ENCODE measurements at places on chromosomes 16 and 17.

DNA sequence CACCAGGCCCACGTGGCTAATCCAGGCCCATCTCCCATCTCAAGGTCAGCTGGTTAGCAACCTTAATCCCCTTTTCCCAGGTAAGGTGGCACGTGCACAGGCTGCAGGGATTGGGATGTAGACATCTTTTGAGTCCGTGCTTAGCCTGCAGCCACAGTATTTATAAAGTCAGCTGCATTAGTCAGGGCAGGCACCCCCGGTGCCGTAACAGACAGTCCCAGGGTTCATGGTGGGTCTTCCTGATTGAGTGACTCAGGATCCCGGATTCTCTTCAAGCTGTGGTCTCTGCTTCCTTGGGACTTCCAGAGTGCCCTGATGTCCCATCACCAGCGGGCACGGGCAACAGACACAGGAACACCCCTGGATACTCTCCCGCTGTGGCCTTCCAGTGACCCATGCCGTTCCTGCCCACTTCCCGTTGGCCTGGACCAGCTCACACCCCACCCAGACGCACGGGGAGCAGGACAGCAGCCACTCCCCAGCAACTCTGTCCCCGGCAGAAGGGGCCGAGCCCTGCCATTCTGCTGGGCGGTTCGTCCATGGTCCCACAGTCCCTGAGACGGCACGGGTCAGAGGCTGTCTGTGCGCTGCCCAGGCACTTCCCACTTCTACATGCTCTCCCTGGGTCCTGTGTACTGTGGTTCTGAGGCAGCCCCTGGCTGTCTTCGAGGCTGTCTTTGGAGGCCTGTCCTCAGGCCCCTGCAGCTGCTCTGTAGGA lies 248.6 kb upstream of the GSE1 start:
- no peak for DNase-seq

DNA sequence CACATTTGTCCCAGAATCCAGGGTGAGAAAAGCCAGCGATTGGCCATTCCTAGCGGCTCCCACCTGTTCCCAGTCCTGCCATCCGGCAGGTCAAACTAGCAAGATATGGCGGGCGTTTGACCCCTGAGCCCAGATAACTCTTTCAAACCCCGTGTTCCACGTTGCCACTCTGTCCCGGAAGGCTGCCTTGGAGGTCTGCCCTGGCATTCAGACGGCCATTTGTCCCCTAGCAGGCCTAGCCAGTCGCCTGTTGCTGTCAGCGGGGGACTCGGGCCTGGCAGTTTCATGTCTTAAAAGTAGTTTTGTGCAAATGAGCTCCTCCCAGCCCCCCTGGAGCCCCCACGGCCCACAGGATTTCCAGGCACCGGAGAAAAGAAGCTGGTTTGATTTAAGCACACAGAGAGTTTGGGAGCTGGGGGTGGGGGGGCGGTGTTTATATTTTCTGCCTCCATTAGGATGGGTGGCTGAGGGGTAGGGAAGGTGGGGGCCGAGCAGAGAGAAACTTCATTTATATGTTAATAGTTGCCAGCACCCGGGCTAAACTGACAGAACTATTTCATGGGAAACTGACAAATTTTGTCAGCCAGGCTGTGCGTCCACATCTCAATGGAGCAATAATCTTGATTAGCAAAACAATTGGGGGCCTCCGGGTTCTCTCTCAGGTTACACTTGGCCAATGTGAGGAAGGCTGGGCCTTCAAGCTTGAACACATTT lies 240.9 kb upstream of the SALL1 start:
- no peak for DNase-seq

GRCh38 chr16:66858740-66859396 lies 14.7 kb downstream of the CA7 start:
- DNase-seq = no peak

GRCh38 chr17:40443196-40443987 lies at the start of gene IGFBP4:
Gene IGFBP4, plus strand, starts transcription at chr17:40443450. Its CDS starts 286 bp downstream, at chr17:40443736.
- peak; percentile 64 for DNase-seq

- DNase-seq = no peak
Measured at GRCh38 chr16:70749681-70750601, 51.0 kb downstream of the VAC14 start.

DNA sequence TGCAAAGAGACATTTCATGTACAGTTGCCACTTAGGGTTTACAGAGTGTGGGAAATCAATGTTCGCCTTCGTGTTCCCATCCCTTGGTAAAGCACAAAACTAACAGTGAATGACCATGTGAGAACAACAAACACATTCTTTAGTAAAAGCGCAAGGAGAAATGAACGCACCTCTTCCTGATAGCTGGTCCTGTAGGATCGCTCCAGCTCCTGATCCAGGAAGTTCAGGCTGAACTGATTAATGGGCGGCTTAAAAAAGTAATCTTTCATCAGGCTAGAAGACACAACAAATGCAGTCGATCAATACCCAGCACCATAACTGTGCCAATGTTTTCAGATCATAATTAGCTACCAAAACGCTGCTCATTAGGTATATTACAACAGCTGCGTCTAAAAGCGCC lies 108.3 kb upstream of the CREBBP start:
- DNase-seq = no peak

GRCh38 chr16:81143921-81144471 lies 47.8 kb upstream of the GCSH start:
- no peak for DNase-seq

DNA sequence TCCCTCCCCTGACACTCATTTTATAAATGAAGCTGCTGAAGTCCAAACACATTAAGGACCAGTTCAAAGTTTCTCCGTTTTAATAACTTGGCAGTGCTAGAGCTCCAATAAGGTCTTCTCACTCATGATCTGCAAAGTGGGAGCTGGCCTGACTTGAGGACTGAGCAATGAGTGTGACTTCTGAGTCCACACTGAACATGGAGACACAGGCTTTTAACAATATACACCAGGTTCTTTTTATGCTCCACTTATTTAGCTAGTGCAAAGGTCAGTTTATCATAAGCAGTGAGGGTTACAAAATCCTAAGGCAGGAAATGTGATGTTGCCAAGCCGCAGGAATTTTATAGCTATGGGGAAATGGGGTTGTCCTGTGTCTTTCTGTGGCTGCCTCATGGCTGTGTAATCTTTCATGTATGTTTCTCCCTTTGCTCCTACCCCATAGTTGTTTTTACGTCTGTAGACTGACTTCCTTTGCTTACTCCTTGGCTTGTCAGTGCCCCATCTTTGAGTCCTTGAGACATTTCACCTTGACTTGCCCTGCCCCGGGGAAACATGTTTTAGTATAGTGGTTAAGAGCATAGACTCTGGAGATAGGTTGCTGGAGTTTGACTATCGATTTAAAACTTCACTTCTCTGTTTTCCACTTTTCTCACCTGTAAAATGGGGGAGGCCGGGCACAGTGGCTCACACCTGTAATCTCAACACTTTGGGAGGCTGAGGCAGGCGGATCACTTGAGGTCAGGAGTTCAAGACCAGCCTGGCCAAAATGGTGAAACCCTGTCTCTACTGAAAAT lies 12.2 kb upstream of the MMD start:
- no peak for DNase-seq

DNA sequence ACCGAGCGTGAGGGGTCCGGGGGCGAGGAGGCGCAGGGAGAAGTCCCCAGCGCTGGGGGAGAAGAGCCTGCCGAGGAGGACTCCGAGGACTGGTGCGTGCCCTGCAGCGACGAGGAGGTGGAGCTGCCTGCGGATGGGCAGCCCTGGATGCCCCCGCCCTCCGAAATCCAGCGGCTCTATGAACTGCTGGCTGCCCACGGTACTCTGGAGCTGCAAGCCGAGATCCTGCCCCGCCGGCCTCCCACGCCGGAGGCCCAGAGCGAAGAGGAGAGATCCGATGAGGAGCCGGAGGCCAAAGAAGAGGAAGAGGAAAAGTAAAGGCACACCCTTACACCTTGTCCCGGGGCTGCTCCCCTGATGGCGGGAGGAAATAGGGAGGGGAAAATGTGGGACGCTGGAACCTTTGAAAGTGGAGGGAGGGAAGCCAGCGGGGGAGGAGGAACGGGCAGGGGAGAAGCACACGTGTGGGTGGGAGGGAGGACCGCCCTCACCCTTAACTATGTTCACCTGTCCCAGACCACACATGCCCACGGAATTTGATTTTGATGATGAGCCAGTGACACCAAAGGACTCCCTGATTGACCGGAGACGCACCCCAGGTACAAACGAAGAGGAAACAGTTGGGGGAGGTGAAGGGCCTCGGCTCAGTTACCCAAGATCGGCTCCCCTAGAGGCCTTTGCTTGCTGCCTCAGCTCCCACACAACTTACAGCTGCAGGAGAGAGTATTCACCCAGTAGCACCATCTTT lies 916 bp downstream of the PAGR1 start:
- peak; percentile 74 for DNase-seq

DNA sequence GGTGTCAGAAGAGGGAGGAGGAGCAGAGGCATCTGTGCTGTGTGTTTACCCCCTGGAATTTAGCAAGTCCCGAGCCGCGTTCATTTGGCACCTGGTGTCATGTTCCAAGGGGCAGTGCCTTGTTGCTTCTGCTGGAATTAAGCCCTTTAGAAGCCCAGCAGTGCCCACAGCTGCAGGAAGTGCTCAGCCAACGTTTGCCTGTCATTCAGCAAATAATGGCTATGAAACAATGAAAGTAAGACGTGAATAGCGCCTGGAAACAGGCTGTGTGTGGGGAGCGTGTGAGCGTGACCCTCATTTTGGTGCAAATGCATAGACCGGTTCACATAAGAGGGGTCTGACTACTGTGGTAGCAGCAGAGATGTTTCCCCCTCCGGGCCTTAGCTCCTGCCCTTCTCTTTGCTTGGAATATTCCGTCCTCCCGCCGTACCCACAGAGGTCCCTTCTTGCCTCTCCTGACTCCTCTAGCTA lies 5.8 kb upstream of the ATP2C2 start:
- DNase-seq = no peak

DNA sequence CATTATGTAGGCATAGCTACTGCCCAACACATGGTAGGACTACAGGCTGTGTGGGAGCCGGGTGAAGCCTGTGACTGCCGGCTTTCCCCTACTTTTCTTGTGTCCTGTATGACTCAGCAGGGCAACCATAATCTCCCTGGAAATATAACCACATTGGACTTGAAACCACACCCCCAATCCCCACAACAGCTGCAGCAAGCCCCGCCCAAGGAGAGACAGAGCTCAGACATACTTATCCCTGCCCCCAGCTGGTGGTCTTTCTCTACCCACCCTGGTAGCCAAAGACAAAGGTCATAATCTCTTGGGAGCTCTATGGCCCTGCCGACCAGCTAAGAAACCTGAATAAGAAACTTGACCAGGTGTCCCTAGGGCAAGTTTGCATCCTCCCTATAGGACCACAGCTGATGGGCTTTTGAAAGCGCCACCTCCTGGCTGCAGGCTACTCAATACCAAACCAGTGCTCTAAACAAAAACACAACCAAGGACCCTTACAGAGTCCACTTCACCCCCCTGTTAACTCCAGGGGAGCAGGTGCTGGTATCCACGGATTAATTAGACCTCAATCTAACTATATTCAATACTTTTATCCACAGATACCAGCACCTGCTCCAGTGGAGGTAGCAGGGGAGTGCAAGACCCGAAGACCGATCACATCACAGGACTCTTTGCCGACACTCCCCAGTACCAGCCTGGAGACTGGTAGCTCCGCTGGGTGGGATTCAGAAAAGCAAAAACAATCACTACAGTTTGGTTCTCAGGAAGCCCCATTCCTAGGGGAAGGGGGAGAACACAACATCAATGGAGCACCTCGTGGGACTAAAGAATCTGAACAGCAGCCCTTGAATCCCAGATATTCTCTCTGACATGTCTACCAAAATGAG lies 91.2 kb downstream of the IRX5 start:
- no peak for DNase-seq

DNA sequence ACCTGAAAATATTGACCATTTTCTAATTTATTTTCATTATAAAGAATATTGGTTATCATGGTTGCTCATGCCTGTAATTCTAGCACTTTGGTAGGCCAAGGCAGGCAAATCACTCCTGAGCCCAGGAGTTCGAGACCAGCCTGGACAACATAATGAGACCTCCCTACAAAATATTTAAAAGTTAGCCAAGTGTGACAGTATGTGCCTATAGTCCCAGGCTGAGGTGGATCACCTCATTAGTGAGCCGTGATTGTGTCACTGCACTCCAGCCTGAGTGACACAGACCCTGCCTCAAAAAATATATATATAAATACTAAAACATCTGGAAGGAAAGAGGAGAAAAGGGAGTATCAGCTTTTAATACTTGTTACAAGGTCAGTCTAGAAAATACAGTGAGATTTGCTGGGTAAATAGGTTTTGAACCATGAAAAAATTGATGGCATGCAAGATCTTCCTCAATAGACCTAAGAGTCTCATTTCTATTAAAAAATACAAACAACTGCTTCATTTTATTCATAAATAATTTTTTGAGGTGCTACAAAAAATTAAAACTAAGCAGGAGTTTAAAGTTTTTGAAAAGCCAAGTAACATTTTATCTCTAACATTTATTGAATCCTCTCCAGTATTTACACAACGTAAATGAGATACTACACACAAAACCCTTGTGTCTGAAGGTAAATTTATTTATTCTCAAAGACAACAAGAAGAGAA lies 47.7 kb downstream of the TUBD1 start:
- DNase-seq = no peak

DNA sequence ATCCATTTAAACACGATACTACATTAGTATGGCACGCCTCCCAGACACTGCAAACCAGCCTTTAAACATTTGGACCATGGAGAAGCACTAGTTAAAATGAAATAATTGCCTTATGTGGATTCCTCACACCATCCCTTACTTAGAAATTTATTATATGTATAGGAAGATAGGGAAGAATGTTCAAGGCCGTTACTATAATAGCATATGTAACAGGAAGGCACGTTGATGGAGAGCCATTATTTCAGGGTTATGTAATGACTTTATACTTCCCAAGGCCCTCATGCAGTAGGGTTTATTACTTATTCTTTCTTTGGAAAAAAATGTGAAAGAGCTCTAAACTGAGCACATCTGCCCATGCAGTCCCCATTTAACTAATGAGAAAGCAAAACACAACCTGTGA lies 96.6 kb upstream of the CACNG5 start:
- no peak for DNase-seq

DNA sequence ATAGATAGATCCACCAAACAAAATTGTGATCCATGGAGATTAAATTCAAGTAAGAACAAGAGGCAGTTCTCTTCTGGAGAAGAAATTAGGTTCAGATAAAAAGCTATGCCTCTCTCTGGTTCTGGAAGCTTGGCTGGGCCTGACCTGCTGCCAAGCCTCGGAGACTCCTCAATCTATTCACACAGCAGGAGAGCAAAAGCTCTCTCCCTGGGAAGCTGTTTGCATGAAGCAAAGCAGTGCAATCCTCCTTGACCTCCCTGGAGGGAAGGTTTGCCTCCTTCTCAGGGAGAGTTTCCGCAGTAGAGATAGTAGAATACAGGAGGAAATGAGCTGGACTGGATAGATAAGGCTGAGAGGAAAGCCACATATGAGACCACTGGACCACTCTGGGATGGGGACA lies 78.1 kb upstream of the GNAO1 start:
- DNase-seq = no peak

DNA sequence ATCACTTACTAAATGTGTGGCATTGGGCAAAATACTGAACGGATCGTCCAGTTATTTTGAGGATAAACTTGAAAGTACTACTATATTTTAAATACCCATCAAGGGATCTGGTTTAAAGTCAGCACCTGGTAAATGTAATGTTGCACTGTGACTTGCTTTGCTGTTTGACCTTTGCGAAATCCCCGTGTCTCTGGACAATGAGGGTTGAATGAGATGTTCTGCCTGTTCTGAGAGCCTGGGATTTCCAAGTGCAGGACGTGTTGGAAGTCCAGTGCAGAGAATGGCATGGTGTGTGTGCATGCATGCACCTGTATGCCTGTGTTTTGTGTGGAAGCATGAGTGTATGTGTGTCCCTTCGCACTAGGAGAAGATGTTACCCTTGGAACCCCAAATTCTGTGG lies 106.6 kb downstream of the N4BP1 start:
- DNase-seq = no peak

GRCh38 chr17:17435323-17435722 lies 41.5 kb upstream of the MED9 start:
- no peak for DNase-seq

GRCh38 chr17:35808962-35809854 lies at the start of gene TAF15:
Gene TAF15, plus strand, starts transcription at chr17:35809484. Its CDS starts 86 bp downstream, at chr17:35809570.
- peak; percentile 95 for DNase-seq

Measured in activated T-cell treated with anti-CD3 and anti-CD28 coated beads for 48 hours (primary cell).